ENCODE measurements at places on chromosomes 1 and 21.
A peak's percentile ranks its signal among the peaks of the same experiment; 100 is the strongest.

GRCh38 chr1:154937085-154937987, 817 bp upstream of the PMVK start:
- H3K36me3 ChIP-seq, result peaks cover under 1% of the 10 kb centered on the region
- H3K27me3 ChIP-seq, result no peaks in the 10 kb centered on the region
- peak overlapping the region; percentile 86 for H3K4me3 ChIP-seq
- peak; percentile 83 for DNase-seq

DNA sequence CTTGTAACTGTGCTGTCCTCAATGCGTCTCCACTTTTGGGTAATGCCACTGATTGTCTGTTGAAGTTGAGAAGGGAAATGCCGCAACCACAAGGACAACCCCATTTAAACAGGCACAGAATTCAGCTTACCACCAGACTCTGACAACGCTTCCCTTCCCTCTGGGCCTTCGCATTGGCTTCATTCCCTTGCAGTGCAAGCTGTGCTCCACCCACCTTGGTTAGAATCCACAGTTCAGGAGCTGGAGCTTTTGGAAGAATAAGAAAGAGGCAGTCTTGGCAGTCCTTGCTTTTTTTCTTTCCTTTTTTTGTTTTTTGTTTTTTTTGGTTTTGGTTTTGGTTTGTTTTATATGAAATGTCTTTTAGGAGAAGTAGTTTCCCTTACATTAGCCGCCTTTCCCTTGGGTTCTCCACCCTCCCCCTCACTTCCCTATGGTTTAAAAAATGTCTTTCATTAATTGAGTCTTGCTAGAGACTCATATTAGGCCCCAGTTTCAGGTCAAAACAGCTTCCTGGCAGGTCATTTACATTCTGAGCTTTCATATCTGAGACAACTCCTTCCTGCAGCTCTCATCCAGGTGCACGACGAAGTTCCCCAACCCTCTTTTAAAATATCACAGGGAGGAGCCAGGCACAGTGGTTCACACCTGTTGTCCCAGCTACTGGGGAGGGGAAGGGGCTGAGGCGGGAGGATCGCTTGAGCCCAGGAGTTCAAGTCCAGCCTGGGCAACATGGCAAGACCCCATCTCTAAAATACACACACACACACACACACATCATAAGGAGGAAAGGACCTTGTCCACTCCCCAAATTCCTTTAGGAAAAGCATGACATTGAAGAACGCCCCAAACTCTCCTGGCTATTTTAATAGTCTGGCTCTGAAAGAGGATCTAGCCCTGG, 20.7 kb upstream of the LAX1 start:
- peak overlapping the region; percentile 68 for H3K27ac ChIP-seq
- peak; percentile 84 for DNase-seq
- H3K4me3 ChIP-seq, result peak overlapping the region; percentile 21
- peaks cover 22% of the 10 kb centered on the region for H3K36me3 ChIP-seq
- H3K27me3 ChIP-seq, result no peaks in the 10 kb centered on the region

DNA sequence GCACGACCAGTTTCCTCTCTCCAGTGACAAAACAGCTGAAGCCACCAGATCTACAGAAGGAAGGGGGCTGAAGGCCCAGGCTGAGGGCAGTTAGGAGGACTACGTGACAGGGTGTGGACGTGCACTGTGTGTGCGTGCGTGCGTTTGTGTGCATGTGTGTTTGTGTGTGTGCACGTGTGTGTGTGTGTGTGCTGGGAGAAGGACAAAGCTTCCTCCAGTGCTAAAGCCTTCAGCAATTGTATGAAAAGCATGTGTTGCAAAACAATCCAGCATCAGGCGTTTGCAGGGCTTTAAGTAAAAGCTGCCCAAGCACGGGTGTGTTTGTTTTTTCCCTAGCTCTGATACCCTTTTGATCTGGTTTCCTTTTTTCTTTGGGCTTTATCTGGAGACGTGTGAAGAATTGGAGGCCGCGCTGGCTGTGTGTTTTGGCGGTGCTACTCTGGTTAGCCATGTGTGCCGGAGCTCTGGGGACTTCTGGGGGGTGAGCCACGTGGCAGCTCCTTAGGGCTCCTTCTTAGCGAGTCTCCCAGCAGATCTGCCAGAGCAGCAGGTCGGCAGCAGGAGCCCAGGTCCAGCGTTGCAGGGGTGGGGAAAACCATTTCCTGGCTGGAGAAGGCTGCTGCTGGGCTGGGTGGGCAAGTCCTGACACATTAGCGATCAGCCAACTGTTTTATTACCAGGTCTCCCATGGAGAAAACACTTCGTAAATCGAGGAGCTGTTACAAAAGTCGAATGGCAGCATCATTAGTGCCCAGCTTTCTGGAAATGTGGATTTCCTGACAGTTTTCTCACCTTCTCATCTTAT, 73.4 kb downstream of the UCK2 start:
- H3K27ac ChIP-seq, result no peak overlapping the region
- DNase-seq, result no peak
- H3K36me3 ChIP-seq, result no peaks in the 10 kb centered on the region
- H3K4me1 ChIP-seq, result peaks cover 3% of the 10 kb centered on the region
- H3K4me3 ChIP-seq, result no peak overlapping the region

- no peaks in the 10 kb centered on the region for H3K4me1 ChIP-seq
- no peak for DNase-seq
- no peak overlapping the region for H3K4me3 ChIP-seq
- H3K27ac ChIP-seq, result no peak overlapping the region
These were observed 19.6 kb upstream of the PIK3R3 start for GRCh38 chr1:46152016-46152415.

- no peak for DNase-seq
- H3K4me1 ChIP-seq, result no peaks in the 10 kb centered on the region
- no peaks in the 10 kb centered on the region for H3K27me3 ChIP-seq
- no peaks in the 10 kb centered on the region for H3K36me3 ChIP-seq
These were observed 739.6 kb upstream of the CXADR start for GRCh38 chr21:16773206-16773605.

GRCh38 chr1:46315669-46316403, 12.3 kb downstream of the UQCRH start:
- peaks cover 54% of the 10 kb centered on the region for H3K36me3 ChIP-seq
- no peak for DNase-seq
- H3K27ac ChIP-seq, result no peak overlapping the region
- H3K4me3 ChIP-seq, result no peak overlapping the region
- no peaks in the 10 kb centered on the region for H3K27me3 ChIP-seq
- H3K4me1 ChIP-seq, result no peaks in the 10 kb centered on the region

- no peak overlapping the region for H3K4me3 ChIP-seq
- H3K4me1 ChIP-seq, result no peaks in the 10 kb centered on the region
- no peak for DNase-seq
- H3K27me3 ChIP-seq, result no peaks in the 10 kb centered on the region
- no peak overlapping the region for H3K27ac ChIP-seq
These were observed 265.8 kb downstream of the NFIA start for GRCh38 chr1:61348025-61348665.

DNA sequence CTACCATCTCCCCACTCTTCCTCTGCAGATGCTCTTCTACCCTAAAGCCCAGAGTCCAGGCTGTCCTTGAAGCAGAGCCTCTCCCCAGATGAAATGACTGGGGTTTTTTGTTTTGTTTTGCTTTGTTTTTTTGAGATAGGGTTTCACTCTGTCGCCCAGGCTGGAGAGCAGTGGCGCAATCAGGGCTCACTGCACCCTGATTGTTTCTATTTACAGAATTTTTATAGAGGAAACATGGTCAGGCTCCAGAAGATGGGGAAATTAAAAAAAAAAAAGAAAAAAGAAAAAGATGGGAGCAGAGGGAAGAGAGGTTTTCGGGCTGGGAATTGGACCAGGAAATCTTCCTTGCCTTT, 43.7 kb upstream of the ZNF281 start:
- H3K27me3 ChIP-seq, result no peaks in the 10 kb centered on the region
- H3K27ac ChIP-seq, result no peak overlapping the region
- no peak overlapping the region for H3K4me3 ChIP-seq
- no peaks in the 10 kb centered on the region for H3K36me3 ChIP-seq
- DNase-seq, result no peak
- no peaks in the 10 kb centered on the region for H3K4me1 ChIP-seq

DNA sequence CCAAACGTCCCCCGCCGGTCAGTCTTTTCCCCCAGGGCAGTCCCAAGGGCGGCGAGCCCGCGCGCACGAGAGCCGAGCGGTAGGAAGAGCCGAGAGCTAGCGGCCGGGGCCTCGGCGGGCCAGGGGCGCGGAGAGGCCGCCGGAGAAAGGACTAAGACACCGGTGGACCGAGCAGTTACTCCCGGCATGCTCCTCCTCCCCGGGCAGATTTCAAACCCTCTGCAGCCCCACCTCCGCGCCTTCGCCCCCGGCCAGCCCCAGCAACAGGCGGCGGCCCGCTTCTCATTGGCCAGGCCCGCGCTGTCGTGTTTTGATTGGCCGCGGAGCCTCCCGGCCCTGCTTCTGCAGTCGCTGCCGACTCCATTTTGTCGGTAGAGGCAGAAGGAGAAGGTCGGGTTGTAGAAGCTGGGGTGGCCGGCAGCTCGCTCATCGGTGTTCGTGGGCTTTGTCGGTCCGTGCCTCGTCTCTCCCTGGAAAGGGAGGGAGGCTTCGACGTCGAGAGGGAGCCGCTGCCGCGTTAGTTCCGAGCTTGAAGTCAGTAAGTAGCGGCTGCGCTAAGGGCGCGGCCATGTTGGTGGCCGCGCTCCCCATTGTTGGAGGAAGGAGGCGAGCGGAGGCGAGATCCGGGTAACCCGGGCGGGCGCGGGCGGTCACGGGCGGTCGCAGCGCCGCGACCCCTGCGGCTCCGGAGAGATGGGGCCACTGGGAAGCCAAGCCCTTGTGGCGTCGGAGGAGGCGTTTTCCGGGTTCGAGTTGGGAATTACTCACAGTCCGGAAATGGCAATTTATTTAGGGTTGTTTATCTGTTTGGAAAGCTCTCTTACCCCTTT, at the start of gene PNRC2:
Gene PNRC2, plus strand, starts transcription at position 368 of the 830 bp plus-strand sequence. CDS start 1,630 bp downstream, outside the sequence.
- H3K4me3 ChIP-seq, result peak within 1 kb of the TSS; percentile 61
- no peaks in the 10 kb centered on the region for H3K27me3 ChIP-seq
- H3K4me1 ChIP-seq, result peaks cover 18% of the 10 kb centered on the region
- DNase-seq, result peak; percentile 93

GRCh38 chr1:238681021-238681420, 705.3 kb upstream of the CHRM3 start:
- H3K27ac ChIP-seq, result no peak overlapping the region
- H3K4me3 ChIP-seq, result no peak overlapping the region
- H3K36me3 ChIP-seq, result no peaks in the 10 kb centered on the region
- H3K27me3 ChIP-seq, result no peaks in the 10 kb centered on the region

- no peak overlapping the region for H3K4me3 ChIP-seq
- H3K36me3 ChIP-seq, result peaks cover 78% of the 10 kb centered on the region
- no peaks in the 10 kb centered on the region for H3K27me3 ChIP-seq
- H3K4me1 ChIP-seq, result no peaks in the 10 kb centered on the region
These were observed 33.1 kb upstream of the EXOSC10 start for GRCh38 chr1:11132563-11133293.

- H3K27ac ChIP-seq, result peak overlapping the region; percentile 94
- peak; percentile 76 for DNase-seq
- peaks cover 82% of the 10 kb centered on the region for H3K4me1 ChIP-seq
- H3K4me3 ChIP-seq, result peak overlapping the region; percentile 71
- no peaks in the 10 kb centered on the region for H3K27me3 ChIP-seq
- no peaks in the 10 kb centered on the region for H3K36me3 ChIP-seq
These were observed 1.1 kb upstream of the LCK start for GRCh38 chr1:32249831-32250525.

- no peak for DNase-seq
- peaks cover 3% of the 10 kb centered on the region for H3K36me3 ChIP-seq
- no peak overlapping the region for H3K27ac ChIP-seq
- H3K27me3 ChIP-seq, result no peaks in the 10 kb centered on the region
- no peaks in the 10 kb centered on the region for H3K4me1 ChIP-seq
These were observed 42.2 kb upstream of the MAGOH start for GRCh38 chr1:53280496-53280895.

DNA sequence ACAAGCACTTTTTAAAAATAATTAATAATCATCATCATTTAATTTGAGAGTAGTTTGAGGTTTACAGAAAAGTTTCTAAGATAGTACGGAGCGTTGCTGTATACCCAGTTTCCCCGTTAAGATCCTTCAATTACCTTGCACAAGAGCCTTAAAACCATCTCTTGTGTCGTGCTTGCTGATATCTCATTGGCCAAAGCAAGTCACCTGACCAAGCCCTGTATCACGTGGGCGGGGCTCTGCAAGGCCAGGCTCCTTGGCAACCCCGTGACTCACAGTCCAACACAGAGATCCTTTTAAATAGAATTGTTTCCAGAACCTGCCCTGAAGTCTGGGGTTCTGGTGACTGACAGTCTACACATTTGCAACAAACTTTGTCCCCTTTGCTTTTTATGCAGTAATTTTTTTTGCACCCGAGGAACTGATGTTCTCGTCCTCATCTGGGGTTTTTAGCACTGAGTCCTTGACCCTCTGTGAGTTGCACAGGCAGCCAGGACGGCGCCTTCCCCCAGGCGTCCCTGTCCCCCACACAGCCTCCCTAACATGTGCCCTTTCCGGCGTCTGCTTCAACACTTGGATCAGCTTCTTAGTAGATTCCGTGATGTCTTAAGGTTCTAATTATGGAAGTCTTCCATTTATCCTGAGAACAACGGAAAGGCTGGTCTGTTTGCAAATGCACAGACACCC, 183.3 kb upstream of the TMEM51 start:
- H3K4me3 ChIP-seq, result no peak overlapping the region
- no peaks in the 10 kb centered on the region for H3K36me3 ChIP-seq
- no peak for DNase-seq

DNA sequence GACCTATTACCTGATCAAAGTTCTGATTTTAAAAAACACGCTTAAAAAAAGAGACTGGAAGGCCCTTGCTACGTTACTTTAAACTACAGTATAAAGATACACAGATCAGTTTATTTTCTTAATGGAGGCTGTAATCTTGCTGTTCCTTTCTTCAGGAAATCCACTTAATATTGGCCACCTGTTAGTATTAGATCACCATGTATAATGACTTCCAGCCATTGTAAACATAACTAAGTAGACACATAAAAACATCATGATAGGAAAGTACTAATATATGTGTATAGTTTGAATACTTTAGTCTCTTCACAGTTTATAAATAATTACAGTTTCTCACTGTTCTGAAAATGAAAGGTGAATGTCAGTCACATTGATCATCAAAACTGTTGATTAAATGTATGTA, 68.6 kb downstream of the ADGRL2 start:
- no peaks in the 10 kb centered on the region for H3K27me3 ChIP-seq
- DNase-seq, result no peak
- H3K4me3 ChIP-seq, result no peak overlapping the region
- H3K4me1 ChIP-seq, result no peaks in the 10 kb centered on the region
- H3K27ac ChIP-seq, result no peak overlapping the region
- H3K36me3 ChIP-seq, result no peaks in the 10 kb centered on the region

DNA sequence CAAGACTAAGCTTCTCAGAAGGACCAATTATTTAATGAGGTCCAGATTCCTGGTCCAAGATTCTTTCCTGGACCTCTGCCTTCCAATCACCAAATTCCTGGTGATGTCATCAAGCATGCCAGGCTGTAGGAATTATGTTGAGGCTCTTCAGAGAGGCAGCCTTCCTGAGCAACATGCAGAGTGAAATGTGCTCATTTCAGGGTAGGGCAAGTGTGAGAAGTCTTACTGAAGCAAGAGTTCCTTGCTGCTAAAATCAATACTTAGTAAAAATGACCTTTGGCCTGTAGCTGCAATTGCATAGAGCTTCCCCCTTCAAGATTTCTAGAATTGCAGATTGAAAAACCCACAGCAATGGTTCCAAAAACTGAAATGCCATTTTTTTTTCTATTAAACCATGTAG, 31.7 kb upstream of the BCAR3 start:
- H3K27ac ChIP-seq, result no peak overlapping the region
- no peak for DNase-seq
- no peaks in the 10 kb centered on the region for H3K27me3 ChIP-seq
- no peaks in the 10 kb centered on the region for H3K36me3 ChIP-seq

All from CD4-positive, alpha-beta T cell (primary cell).